Stimulated activated naive B cell treated with anti-CD40 and anti-IgM and Interleukin-4, amounts not matched to agents 10 μg/mL and 1 μg/mL and 100 μg/mL, for 72 hours (primary cell): ENCODE measurements at places on chromosomes 2 and 18.

DNA sequence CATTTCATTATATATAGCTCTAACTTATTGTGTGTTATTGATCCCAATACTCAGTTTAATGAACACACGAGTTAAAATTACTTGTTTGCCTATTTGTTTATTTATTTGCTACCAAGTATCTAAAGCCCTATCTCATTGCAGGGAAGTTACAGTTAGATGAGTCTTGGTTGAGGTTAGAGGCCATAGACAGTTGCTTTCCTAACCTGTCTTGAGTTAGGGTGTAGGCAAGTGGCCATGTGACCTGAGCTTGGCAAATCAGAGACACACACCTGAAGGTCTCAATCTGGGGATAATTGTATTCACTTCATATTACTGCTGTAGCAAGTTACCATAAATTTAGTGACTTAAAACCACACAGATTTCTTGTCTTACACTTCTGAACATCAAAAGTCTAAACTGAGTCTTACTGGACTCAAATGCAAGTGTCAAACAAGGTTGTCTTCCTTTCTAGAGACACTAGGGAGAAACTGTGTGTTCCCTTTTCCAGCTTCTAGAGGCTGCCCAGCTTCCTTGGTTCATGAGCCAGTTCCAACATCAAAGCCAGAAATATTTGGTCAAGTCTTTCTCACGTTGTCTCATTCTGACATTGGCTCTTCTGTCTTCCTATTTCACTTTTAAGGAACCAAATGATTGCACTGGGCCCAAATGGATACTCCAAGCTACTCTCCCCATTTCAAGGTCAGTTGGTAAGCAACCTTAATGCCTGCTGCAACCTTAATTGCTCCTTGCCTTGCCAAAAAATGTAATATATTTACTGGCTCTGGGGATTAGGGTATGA is 39.7 kb downstream of the COL3A1 start:
- no peak overlapping the region for H3K27ac ChIP-seq
- H3K4me1 ChIP-seq = no peaks in the 10 kb centered on the region
- no peaks in the 10 kb centered on the region for H3K27me3 ChIP-seq
- H3K36me3 ChIP-seq = no peaks in the 10 kb centered on the region
- no peak for DNase-seq

- no peak overlapping the region for H3K27ac ChIP-seq
- no peaks in the 10 kb centered on the region for H3K27me3 ChIP-seq
- H3K36me3 ChIP-seq = no peaks in the 10 kb centered on the region
- H3K4me1 ChIP-seq = no peaks in the 10 kb centered on the region
- DNase-seq = no peak
Measured at GRCh38 chr2:150750720-150751119, 263.3 kb upstream of the RND3 start.

DNA sequence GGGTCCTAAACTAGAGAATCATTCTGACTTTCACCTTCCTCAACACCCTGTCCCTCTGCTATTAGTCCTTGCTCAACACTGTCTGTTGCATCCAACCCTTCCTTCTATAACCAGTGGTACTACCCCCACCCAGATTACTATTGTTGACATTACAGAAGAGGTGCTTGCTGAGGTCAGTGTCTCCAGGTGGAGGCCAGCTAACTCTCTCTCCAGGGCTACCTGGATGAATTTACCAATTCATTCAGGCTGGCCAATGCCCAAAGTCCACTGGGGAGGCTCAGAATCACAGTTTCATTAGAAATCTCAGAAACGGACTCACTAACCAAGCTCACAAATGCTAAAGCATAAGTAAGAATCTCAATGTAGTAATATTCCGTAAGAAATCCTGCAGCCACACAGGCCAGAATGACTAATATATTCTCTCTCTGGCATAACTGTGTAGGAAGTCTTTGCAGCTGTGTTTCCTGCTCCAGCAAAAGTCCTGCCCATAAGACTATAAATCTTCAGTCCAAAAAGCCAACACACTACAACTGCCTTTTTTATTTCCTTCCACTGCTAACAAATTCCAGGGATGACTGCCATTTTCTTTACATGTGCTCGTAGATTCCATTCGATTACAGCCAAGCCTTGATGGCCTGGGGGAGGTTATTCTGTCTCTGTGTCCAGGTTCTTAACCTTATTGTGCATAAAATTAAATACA is 10.0 kb upstream of the TTR start:
- peaks cover 7% of the 10 kb centered on the region for H3K4me1 ChIP-seq
- H3K27me3 ChIP-seq = no peaks in the 10 kb centered on the region
- H3K36me3 ChIP-seq = no peaks in the 10 kb centered on the region

DNA sequence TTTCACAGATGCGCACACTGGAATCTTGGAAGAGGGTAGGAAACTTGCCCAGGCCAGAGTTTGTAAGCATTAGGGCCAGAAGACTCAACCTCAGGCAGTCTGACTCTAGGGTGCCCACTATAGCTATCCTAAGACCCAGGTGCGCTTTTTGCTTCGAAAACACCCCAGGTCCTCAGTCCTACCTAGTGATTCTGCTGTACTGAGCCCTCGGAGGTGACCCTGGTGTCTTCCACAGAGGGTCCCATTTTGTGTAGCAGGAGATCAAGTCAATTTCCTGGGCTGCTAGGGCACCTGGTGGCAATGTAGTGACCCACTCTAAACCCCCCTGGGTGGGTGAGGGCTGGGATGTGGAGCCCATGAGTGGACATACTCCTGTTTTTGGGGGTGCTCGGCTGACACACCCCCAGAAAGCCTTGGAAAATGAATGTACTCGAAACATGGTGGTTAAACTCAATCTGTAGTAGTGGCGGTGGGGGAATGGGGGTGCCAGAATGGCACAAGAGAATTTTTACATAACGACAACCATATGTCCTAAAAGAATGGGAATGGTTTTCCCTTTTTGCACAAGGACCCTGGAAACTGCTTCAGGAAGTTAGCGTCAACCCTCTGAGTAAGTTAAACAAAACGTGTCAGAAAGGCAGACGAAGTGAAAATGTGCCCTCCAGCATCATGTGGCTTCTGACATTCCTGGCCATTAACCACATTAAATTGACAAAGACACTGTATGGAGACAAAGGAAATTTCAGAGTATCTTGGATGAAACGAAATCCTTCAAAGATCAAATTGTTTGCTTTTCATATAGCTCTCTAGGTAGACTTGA is 218.0 kb upstream of the COPS8 start:
- DNase-seq = no peak
- no peak overlapping the region for H3K4me3 ChIP-seq
- no peaks in the 10 kb centered on the region for H3K27me3 ChIP-seq
- H3K4me1 ChIP-seq = peaks cover 5% of the 10 kb centered on the region

- H3K4me1 ChIP-seq = peaks cover 5% of the 10 kb centered on the region
- DNase-seq = no peak
- no peak overlapping the region for H3K27ac ChIP-seq
- no peaks in the 10 kb centered on the region for H3K27me3 ChIP-seq
- no peak overlapping the region for H3K4me3 ChIP-seq
- H3K36me3 ChIP-seq = no peaks in the 10 kb centered on the region
Measured at GRCh38 chr18:74622072-74622471, 24.4 kb downstream of the ZNF407 start.
